ENCODE measurements at places on chromosomes 6 and 20. TPM values are rescaled to one million over a fixed set of nuclear protein-coding genes. Genes with fewer than 3 reads are reported as not detected.

GRCh38 chr6:40286721-40287120, 300.4 kb downstream of the LRFN2 start:
- DNase-seq: no peak

- DNase-seq: no peak
Measured at GRCh38 chr6:129022011-129022553, 139.1 kb downstream of the LAMA2 start.

DNA sequence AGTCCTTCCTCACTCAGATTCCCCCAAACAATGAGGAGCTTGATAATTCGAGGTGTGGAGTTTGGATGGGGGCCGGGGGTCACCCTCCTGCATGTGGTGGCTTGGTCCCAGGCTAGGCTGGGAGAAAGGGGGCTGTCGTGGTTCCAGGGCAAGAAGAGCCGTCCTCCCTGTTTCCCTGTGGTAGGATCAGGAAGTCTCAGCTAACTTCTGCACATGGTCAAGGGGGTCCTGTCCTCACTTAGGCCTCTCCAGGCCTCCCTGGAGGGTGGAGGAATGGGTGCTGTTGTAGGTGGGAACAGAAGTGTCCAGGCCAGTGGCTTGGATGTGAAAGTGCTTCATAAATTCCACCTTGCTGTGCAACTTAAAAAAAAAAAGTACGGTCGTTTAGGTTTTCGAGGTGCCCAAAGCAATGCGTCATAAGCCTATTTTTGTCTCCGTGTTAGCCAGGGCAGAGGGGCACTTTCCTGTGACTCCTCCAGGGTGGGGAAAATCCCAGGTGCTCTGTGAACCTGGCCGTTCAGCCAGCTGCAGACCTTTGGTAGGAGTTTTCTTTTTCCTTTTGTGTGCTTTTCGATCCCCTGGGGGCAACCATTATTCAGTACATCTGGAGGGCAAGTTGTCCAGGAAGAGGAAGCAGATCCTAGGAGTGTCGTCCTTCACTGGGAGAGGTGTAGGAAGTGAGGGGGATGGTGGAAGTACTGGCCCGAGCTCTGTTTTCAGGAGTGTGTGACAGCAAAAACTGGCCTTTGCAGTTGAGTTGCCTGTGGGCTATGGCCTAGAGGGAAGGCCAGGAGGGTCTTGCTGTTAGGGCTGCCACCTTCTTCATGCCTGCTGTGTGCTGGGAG, 9.6 kb downstream of the IGF2R start:
- no peak for DNase-seq

DNA sequence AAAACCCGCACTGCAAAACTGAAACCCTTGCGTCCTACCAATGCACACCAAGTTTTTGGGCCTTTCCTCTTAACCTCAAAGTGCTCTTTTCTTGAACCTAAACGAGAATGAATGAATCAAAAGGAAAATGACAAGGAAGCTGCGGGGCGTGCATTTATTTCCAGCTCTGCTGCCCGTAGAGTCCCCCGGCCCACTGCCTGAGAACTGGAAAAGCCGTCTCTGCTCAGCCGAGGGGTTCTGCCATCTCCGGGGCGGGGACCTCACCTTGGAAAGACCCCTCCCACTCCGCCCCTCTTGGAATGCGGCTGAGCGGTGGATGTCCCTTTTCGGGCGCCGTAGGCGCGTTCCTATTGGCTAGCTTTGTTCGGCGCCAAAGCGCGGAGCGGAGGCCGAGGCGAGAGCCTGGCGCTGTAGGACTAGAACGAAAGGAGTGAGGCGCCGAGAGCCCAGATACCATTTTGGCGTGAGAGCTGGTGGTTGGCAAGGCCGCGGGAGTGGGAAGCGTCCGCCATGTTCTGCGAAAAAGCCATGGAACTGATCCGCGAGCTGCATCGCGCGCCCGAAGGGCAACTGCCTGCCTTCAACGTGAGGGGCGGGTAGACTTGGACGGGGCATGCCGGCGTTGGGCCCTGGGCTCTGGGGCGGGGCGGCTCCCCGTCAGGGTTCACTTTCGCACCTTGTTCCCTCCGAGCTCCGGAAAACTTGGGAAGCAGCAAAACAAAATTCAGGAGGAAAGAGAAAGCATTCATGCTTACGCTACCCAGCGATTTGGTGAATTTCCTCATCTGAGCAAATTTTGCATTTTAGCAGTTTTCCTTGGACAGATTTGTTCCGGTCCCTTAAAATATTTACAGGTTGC, at the start of gene GINS1:
GINS1 (plus strand) TSS at position 363 of the 859 bp plus-strand sequence; CDS start at position 511, 148 bp downstream.
- peak; percentile 71 for DNase-seq

DNA sequence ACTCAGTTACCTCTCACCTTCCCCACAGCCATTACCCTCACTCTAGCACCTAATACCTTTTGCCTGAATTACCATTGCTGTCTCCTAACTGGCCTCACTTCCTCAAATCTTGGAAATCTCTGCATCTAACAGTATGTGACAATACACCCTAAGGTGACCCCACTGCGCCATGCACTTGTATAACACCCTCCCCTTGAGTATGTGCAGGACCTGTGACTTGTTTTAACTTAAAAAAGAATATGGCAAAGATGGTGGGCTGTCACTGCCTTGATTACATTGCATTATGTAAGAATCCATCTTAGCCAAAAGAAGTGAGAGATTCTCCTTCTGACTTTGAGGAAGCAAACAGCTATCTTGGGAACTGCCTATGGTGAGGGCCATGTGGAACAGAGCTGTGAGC, 29.9 kb upstream of the PKHD1 start:
- no peak for DNase-seq

- DNase-seq: no peak
Measured at GRCh38 chr6:68476611-68477010, 158.5 kb upstream of the ADGRB3 start.

DNA sequence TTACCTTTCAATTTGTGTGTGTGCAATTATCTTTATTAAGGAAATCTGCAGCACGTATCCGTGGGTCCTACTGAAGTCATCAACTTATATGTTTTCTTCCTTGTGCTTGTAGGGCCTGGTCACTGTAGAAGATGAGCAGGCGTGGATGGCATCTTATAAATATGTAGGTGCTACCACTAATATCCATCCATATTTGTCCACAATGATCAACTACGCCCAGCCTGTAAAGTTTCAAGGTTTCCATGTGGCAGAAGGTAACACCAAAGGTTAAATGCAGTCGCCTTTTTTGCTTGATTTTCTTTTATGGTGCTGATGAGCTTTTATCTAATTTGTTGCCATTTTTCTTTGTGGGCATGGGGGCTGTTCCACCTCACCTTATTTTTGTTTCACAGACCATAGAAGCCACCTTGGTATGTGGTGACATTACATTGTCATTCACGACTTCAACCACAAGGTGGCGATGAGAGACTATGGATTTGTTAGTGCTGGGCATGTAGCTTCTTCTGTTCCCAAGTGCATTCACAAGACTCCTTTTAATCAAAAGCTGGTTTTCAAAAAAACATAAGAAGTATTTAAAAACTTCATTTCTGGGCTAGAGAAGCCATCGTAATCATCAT, 106.5 kb upstream of the LAMP5 start:
- DNase-seq: peak; percentile 53

GRCh38 chr6:150788089-150788488, 77.4 kb upstream of the MTHFD1L start:
- no peak for DNase-seq

- DNase-seq: no peak
Measured at GRCh38 chr6:23524548-23524947, 601.5 kb upstream of the NRSN1 start.

DNA sequence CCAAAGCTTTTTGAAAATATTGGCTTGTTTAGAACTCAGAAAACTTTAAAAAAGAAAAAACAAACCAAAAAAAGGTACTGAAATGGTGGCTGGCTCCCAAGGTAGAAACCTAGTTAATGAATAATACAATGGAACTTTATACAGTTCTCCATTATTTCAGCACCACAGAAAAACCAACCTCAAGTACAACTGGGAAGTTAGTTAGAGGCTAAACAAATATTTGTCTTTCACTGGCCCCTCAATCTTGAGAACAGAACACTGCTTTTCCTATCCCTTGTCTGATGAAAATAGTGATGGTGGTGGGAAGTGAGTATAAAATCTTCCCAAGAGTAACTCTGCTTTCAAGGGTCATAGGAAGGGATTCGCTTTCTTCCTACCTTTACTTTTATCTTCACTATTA, 126.5 kb downstream of the REV3L start:
- DNase-seq: no peak

- DNase-seq: no peak
Measured at GRCh38 chr6:34416877-34417371, 8.9 kb downstream of the RPS10 start.

Gene SGK2
- 4.5 TPM for total RNA-seq

Gene TBC1D22B
- 27.0 TPM for total RNA-seq

Gene FAM83B
- 4.0 TPM for total RNA-seq

Gene FABP7
- not detected for total RNA-seq

Gene PLCB4
- total RNA-seq: 11.6 TPM

Gene BTN1A1
- not detected for total RNA-seq

Gene HAO1
- not detected for total RNA-seq

Measured in prostate gland (tissue), 2 donors.